ENCODE measurements at places on chromosomes 3 and 15.

- no peak for DNase-seq
These were observed 1.1 kb downstream of the FAH start for GRCh38 chr15:80153900-80154299.

GRCh38 chr15:72195101-72195511 is 2.5 kb downstream of the GRAMD2A start:
- DNase-seq, result no peak

GRCh38 chr15:31264559-31265089 is 62.0 kb upstream of the KLF13 start:
- DNase-seq, result no peak

DNA sequence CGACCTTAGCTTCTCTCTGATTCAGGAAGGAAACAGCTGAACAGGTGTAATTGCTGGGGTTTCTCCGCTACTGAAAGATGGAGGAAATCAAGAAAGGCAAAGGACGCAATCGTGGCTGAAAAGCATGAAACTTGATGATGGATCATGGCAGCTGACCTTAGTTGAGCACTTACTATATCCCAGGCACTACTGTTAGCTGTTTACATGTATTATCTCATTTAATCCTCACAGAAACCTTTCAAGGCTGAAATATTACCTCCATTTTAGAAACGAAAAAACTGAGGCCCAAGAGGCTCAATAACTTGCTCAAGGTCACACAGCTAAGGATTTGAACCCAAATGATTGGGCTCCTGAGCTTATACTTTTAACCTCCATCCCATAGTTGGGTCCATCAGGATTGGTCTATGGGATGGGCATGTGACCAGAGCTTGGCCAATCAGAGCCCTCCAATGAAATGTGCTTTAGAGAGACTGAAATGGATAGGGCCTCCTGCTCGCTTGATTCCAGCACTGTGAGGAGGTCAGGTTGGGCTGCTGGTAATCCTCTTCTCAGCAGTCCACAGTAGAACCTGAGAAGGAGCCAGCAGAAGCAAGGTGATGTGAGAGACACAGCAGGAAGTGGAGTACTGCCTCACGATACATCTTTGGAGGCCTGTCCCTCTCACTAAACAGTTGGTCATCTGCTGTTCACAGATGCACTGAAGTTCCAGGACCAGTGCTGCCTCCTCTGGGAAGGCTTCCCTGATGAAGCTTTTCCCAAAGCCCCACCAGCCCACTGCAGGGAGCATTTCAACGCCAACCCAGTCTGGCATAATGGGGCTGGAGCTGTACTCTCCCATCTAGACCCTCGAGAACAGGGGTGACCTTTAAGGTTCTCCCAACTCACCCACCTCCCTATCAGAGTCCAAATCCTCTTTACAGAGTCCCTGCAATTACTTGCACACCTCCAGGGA is 10.4 kb downstream of the CLN6 start:
- no peak for DNase-seq

- no peak for DNase-seq
These were observed 2.3 kb downstream of the THOC7 start for GRCh38 chr3:63861306-63861705.

GRCh38 chr3:46900007-46900292 is 22.4 kb downstream of the PTH1R start:
- DNase-seq, result no peak

DNA sequence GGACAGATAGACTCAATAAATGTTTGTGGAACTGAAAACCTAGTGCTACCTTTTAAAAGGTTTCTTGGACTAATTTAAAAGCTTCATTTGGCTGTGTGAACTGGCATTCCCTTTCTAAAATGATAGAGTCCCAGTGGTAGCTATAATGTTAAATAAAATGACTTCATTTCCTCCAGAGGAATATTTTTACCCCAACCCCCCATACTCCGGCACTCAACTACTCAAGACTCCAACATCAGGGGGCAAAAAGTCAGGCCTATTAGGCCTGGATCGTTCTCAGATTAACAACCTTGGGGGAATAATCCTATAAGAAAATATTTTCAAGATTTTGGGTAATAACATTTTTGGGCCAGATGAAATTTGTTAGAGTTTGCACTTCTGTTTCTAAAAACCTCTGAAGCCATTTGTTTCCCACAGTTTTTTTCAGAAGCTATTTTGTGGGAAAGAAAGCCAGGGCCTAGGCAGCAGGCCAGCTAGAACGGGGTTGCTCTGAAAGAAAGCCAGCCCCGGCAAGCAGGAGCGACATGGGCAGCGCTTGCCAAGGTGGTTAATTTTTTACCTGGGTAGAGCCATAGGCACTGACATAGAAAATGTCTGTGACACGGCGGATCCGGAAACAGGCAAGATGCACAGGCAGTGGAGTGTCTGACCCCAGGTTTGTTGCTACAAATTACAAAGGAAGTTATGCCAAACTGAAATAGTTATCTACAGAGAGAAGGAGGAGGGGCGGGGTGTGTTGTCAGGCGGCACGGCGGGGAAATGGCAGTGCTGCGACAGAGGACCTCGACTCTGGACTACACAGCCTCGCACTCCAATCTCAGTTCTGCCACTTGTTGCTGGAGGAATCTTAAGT is 84.6 kb downstream of the MAGI1 start:
- DNase-seq, result no peak

GRCh38 chr3:106447723-106448301 is 579.0 kb upstream of the CBLB start:
- no peak for DNase-seq

DNA sequence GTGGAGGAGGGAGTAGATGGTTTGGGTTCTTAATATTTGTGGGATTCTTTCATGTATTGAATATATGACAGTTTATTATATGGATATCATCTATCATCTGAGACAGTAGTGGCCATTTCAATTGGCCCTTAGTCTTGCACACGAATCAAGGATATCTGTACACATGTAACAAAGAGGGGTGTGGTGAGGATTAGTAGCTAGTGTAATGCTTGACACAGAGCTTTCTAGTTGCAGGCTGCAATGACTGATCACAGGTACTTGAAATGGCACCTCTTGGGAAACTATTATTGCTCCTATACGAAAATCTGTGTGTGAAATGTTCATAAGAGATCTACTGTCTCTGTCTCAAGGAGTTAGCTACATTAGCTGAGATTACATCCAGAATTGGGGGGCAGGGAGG is 12.8 kb downstream of the TM4SF1 start:
- DNase-seq, result no peak

DNA sequence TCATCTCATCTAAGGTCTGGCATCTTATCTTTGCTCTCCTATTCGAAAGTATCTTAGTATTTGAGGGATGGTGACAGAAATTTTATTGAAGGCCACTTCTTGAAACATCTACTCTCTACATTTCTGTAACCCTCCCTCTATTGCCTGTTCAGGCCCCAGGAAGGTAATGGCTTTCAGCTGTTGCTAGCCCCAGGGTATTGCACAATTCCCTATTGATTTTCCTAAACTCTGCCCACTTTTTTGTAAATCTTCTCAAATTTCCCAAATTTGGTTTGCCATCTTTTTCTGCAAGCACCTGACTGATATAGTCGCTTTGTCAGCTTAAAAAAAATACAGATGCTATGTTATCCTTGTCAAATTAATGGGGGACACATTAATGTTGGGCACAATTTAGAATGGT is 242.1 kb downstream of the RAP2B start:
- no peak for DNase-seq

DNA sequence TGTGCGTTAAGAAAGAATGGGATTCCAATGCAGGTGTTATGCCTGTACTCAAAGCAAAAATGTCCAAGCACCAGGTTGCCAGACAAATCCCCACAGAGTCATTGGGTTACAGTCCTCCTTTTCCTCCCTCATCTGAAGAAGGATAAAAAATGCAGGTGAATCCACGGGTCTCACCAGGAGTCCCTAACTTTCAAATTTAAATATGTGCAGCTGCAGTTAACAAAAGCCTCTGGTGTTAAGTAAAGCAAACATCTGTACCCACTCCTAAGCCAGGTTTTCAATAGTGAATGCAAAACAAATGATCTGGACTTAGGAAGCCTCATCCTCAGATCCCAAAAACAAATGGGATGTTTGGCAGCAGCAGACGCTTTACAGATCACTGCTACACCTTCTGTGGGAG is 70.4 kb upstream of the SETMAR start:
- DNase-seq, result no peak

DNA sequence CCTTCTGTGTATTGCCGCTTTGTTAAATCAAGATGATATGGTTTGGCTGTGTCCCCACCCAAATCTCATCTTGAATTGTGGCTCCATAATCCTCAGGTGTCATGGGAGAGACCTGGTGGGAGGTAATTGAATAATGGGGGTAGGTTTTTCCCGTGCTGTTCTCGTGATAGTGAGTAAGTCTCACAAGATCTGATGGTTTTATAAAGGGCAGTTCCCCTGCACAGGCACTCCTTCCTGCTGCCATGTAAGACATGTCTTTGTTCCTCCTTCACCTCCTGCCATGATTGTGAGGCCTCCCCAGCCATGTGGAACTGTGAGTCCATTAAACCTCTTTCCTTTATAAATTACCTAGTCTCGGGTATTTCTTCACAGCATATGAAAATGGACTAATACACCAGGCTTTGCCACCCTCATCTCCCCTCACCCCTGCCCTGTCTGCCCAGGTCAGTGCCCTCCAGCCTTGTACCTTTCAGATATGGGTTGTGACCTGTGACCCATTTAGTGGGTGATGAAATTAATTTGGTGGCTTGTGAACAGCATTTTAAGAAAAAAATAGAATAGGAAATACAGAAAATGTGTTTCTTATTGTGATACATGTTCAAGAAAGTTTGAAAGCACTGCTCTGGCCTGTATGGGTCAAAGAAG is 56.1 kb upstream of the MCF2L2 start:
- no peak for DNase-seq

- no peak for DNase-seq
These were observed 33.3 kb downstream of the LEO1 start for GRCh38 chr15:51938286-51938685.

- DNase-seq, result no peak
These were observed 7.1 kb downstream of the THRB start for GRCh38 chr3:24487325-24488262.

- DNase-seq, result no peak
These were observed 21.3 kb upstream of the P2RY13 start for GRCh38 chr3:151350656-151351055.

DNA sequence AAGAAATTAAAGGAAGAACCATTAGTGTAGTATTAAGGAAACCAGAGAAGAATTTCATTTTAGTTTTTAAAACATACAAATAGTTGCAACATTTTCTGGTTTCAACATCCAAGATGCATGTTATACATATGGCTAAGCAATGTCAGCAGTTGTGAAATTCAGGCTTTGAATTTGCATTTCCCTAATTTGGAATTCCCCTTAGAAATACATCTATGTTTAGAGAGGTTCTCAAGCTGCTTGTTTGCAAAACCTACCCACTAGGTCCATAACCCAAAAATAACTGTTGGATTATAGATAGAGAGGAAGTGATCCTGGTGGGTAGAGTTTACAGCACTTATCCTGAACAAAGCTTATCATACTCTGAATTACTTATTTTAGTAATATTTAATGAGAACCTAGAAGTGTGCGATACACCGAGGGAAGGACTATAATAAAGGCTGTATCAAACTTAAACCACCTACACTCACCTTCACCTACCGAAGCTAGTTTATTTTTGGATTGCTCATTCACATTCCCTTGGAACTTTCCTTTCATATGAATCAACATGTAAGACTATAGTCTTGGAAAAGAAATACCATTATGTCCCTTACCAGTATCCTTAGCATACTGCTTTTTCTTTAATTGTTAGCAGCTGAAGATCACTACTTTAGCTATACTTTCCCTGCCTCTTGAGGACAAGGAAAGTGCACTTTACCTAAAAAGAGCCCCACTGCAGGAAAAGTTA is 60.6 kb downstream of the CHAC1 start:
- no peak for DNase-seq

DNA sequence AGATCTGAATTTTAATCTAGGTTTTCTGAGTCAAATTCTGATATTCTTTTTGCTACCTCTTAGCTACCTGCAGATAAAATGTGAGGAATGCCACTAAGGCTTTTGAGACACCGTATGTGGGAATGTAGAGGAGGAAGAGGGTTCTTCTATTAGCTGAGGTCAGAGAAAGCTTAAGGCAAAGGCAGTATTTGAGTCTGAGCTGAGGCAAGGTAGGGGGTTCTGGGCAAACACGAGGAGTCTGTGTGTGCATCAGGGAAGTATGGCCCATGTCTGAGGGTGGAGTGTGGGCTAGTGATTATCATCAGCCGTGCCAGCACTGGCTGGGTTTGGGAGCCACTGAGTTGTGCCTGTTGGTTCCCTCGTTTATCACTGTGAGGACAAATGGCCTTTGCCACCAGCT is 181.1 kb downstream of the SOX2 start:
- DNase-seq, result no peak

GRCh38 chr15:88741046-88741445 is 62.2 kb upstream of the ACAN start:
- DNase-seq, result no peak

DNA sequence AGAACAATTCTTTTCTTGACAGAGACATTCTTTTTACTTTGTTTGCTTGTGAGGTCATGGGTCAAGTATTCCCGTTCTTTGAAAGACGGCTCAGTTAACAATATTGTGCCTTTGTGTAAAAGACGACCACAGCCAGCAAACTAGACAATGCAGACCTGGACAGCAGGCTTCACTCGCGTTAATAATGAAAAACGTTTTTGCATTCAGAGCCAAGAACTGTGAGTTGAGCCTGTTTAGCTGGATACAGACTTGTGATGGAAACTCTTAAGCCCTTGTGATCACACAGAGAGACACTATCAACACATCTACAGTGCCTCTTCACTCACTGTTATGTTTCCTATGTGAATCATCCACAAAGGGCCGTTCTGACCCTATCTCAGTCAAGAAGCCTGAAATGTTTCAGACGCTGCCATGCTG is 37.3 kb upstream of the CMTM7 start:
- no peak for DNase-seq

DNA sequence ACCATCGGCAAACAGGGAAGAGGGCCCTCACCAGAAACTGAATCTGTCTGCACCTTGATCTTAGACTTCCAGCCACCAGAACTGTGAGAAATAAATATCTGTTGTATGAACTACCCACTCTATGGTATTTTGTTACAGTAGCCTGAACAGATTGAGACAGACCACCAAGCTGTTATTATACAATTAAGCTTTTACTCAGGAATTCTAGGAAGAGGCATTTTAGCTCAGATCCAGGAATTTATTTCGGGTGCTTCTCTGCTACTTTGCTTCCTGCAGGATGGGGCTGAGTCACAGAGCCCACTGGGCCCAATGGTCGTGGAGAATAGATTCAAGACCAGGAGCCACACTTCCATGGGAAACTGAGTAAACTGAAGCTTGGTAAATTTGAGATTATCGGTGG is 145.5 kb upstream of the PFN2 start:
- no peak for DNase-seq

DNA sequence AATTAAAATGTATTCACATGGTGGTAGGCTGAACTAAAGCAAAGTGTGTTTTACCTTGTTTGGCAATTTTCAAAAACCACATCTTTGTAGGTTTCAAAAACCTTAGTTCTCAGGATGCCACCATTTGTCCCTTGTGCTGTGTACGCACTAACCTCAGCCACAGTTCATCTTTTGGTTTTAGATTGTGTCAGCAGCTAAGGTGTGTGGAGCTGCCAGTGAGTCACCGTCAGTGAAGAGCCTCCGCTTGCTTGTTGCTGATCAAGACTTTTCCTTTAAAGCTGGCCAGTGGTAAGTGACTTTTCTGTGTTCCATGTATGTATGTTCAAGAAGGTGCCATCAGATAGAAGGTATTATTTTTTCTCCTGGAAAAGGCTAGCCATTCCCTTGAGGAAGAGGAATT is 21.1 kb downstream of the OXNAD1 start:
- peak; percentile 42 for DNase-seq

- DNase-seq, result no peak
These were observed 129.4 kb downstream of the VGLL4 start for GRCh38 chr3:11514191-11514821.

GRCh38 chr3:179671747-179672242 is 19.0 kb downstream of the USP13 start:
- DNase-seq, result no peak

- DNase-seq, result no peak
These were observed 49.7 kb upstream of the ATOSA start for GRCh38 chr15:52728899-52729298.

Measured in stimulated activated CD8-positive, alpha-beta memory T cell treated with anti-CD3 and anti-CD28 coated beads, Interleukin-12 subunit alpha, Interleukin-12 subunit beta, amount 100 ng/mL, for 4 hours (primary cell).